ENCODE measurements at places on chromosomes 12 and 14. TPM values are rescaled to one million over a fixed set of nuclear protein-coding genes. Genes with fewer than 3 reads are reported as not detected.

The LRP6 gene
- 0.63 TPM for polyA plus RNA-seq

The FAIM2 gene
- polyA plus RNA-seq = 0.04 TPM

The PKP2 gene
- 3.5 TPM for polyA plus RNA-seq

The MYO1H gene
- polyA plus RNA-seq = not detected

DNA sequence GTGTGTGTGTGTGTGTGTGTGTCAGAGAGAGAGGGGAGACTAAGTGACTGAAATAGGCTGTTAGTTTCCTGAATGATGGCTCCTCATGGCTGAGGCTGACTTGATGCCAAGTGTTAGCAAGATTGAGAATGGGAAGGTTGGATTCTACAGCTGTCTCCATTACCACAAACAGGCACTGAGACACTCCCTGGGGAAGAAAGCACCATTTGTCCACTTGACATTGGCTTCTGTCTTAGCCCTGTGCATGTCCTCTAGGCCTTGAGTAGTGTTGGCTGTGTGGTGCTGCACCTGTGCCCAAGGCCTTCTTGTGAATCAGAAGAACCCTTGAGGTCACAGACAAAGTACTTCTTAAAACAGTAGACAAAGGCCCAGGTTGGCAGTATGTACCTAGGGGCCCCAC, 15.6 kb downstream of the ERG28 start:
- no peak for DNase-seq
- no peaks in the 10 kb centered on the region for H3K4me1 ChIP-seq
- no peaks in the 10 kb centered on the region for H3K27me3 ChIP-seq
- H3K36me3 ChIP-seq = peaks cover 95% of the 10 kb centered on the region
- no peak overlapping the region for H3K4me3 ChIP-seq

DNA sequence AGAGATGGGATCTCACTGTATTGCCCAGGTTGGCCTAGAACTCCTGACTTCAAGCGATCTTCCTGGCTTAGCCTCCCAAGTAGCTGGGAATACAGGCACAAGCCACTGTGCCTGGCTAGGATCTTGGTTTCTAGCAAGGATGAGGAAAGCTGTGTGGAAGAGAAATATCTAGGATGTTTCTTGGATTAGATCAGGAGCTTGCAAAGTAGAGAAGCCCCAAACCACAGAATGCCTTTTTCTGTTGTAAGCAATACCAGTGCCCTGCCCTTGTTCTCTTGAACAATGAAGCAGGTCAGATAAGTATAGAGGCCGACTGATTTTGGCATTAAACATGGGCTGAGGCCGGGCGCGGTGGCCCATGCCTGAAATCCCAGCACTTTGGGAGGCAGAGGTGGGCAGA, 44.3 kb upstream of the STRN3 start:
- no peaks in the 10 kb centered on the region for H3K27me3 ChIP-seq
- H3K4me1 ChIP-seq = no peaks in the 10 kb centered on the region
- no peak overlapping the region for H3K27ac ChIP-seq
- no peak overlapping the region for H3K4me3 ChIP-seq
- H3K36me3 ChIP-seq = no peaks in the 10 kb centered on the region

DNA sequence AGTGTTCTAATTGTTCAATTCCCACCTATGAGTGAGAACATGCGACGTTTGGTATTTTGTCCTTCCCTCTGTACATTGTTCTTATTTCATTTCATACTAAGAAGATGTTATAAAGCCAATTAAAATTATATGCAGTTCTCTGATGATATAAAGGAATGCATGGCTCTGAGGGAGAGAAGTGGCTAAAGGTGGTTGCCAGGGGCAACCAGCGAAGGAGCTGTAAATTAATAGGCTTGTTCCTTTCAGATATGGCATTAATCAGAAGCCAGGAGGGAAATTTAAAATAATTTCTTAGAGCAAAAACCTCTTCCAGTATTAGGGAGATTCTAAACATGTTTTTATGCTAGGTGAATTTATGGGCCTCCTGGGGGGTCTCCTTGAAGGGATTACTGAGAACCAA, 227.8 kb downstream of the TMEM117 start:
- no peak for DNase-seq
- no peaks in the 10 kb centered on the region for H3K27me3 ChIP-seq
- no peaks in the 10 kb centered on the region for H3K36me3 ChIP-seq
- H3K4me1 ChIP-seq = no peaks in the 10 kb centered on the region
- no peak overlapping the region for H3K27ac ChIP-seq
- H3K4me3 ChIP-seq = no peak overlapping the region

DNA sequence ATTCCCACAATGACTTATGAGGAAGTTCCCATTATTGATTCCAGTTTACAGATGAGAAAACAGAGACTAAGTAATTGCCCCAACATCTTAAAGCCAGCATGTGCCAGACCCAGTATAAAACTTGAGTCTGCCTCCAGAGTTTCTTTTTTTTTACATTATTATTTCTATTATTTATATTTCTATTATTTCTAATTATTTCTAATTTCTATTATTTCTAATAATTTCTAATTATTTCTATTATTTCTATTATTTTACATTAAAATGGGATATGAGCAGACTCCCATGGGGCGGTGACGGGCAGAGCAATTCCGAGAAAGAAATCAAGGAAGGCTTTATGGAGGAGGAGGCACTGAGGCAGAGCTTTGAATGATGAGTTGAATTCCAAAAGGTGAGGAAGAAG, 54.4 kb upstream of the BDKRB2 start:
- no peak overlapping the region for H3K4me3 ChIP-seq
- no peak for DNase-seq
- H3K36me3 ChIP-seq = no peaks in the 10 kb centered on the region
- no peak overlapping the region for H3K27ac ChIP-seq
- no peaks in the 10 kb centered on the region for H3K4me1 ChIP-seq
- H3K27me3 ChIP-seq = peaks cover 4% of the 10 kb centered on the region

DNA sequence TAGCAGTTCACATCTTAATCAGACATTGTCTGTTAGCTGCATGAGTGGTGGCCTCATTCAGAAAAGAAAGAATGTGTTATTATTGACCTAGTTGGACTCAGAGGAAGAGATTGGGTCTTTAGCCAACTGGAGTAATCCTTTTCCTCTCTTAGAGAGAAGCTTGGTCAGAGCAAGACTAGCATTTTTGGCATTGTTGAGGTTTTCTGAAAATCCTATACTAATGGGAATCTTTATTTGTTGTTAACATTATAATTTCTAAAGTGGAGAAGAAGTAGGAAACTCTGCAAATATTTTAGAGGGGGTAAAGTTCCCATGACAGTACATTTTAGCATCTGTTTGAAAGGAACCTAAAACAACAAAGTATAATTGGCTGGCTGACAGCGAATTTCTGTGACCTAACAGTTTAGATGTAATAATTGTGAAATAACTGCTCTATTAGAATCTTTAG, 9.7 kb downstream of the TOX4 start:
- H3K36me3 ChIP-seq = peaks cover 45% of the 10 kb centered on the region
- no peaks in the 10 kb centered on the region for H3K27me3 ChIP-seq
- H3K4me1 ChIP-seq = peaks cover 16% of the 10 kb centered on the region
- H3K27ac ChIP-seq = no peak overlapping the region
- no peak for DNase-seq

DNA sequence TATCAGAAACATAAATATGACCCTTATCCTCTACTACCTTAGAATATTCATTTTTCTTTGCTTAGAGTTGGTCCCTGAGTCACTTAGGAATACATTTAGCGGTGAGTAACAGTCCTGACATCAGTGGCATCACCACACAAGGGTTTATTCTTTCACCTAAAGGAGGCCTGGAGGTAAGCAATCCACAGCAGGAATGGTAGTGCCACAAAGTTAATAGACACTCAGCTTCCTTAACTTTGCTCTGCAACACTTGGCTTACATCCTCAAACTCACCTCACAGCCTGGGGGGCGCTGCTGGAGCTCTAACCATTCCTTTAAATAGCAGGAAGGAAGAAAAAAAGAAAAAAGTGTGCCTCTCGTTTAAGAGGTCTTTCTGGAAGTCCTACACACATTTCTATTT, 29.1 kb downstream of the BBOF1 start:
- no peak overlapping the region for H3K27ac ChIP-seq
- DNase-seq = no peak
- no peaks in the 10 kb centered on the region for H3K4me1 ChIP-seq
- H3K4me3 ChIP-seq = no peak overlapping the region
- no peaks in the 10 kb centered on the region for H3K36me3 ChIP-seq
- no peaks in the 10 kb centered on the region for H3K27me3 ChIP-seq

DNA sequence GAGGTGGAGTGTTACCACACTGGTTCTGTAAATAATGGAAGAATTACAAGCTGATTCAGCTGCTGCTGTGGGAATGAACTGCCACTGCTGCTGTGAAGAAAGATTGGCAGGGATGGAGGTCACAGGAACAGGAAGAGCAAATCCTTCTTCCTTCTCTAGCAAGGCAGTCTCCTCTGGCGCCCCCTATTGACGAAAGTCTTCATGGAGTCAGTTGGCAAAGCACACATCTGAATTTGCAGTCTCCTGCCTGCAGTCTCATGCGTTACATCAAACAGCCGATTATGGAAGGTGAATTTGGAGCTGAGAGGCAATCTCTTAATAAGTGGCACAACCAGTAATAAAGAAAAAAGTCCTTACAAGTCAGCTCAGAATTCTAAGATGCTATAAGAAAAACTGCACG, 106.0 kb upstream of the TMTC1 start:
- H3K4me1 ChIP-seq = no peaks in the 10 kb centered on the region
- H3K36me3 ChIP-seq = no peaks in the 10 kb centered on the region
- no peak for DNase-seq
- no peak overlapping the region for H3K27ac ChIP-seq

DNA sequence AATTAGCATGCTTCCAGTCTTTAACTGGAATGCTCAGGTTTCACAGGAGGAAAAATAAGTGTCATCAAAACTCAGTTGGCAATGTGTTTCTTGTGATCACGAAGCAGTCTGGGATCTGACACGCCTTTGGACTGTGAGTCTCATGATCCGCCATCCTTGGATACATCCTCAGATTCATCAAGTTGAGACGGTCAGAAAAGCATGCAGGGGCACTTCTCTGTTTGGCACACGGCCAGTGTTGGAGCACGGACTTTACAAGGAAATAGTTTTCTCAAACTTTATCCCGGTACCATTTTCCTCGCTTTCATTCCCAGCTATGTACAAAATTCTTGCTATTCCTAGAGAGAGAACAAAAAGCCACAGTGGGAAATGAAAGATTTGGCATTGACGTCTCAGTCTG, 88.4 kb upstream of the PARP11 start:
- peaks cover 13% of the 10 kb centered on the region for H3K4me1 ChIP-seq
- DNase-seq = no peak
- H3K27me3 ChIP-seq = no peaks in the 10 kb centered on the region
- no peak overlapping the region for H3K4me3 ChIP-seq

DNA sequence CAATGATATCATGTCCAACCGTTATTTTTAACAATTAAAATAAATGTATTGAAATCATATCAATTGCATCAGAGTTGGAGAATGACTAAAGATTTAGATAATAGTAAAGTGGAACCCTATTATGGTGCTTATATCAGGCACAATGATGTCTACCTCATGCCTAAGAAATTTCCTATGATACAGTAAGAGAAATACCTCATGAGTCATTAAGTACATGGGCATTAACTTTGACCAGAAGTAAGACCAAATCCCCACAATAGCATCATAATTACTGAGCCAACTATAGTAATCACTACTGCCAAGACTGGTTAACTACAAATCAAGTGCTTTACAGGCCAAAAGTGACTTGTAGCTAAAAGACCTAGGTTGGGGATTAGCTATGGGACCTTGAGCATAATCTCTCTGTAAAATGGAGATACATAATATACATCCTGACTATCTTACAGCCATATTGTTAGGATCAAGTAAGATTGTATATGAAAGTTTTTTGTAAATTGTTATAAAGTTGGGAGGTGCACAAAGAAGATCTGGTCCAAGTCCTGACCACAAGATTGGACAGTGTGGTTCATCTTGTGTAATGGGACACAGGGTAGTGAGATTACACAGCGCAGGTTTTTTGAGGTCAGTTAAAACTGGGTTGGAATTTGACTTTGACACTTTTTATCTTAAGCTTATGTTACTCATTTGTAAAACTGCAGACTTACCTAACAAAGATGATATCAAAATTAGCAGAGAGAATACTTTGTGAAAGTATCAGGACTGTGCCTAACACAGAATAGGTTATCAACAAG, 60.5 kb downstream of the ERGIC2 start:
- no peak for DNase-seq
- H3K4me1 ChIP-seq = no peaks in the 10 kb centered on the region
- peaks cover 31% of the 10 kb centered on the region for H3K36me3 ChIP-seq

DNA sequence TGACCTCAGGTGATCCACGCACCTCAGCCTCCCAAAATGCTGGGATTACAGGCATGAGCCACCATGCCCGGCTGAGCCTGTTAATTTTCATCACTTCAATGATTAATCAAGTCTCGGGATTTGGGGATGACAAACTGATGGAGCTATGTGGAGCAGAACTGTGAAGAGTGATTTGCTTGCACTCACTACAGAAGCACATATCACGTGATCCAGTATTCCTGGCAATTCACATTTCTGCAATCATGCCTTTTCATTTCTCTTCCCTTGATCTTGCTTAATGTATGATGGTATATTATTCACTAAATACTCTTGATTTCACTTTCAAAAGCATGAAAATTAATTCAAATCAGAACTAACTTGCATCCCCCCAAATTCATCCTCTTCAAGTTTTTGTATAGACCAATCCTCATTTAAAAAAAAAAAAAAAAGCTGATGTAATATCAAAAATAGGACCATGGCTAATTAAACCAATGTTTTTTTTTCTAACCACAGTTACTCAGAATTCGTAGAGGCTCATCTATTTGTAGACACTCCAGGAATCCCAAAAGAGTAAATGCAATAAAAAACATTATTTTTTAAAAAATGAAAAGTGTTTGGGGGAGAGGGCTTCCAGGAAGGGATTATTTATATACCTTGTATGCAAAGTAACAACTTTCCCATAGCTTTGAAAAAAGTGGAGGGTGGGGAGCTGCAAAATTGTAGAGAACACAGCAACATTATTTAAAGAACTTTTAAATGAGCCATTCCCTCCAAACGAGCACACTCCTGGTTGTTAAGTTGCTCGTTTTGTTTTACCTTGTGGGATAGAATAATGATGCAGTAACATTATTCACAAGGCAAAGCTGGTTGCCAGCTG, 7.0 kb upstream of the ATXN2 start:
- DNase-seq = no peak
- H3K36me3 ChIP-seq = no peaks in the 10 kb centered on the region
- no peak overlapping the region for H3K27ac ChIP-seq
- H3K4me1 ChIP-seq = no peaks in the 10 kb centered on the region
- no peaks in the 10 kb centered on the region for H3K27me3 ChIP-seq
- no peak overlapping the region for H3K4me3 ChIP-seq

DNA sequence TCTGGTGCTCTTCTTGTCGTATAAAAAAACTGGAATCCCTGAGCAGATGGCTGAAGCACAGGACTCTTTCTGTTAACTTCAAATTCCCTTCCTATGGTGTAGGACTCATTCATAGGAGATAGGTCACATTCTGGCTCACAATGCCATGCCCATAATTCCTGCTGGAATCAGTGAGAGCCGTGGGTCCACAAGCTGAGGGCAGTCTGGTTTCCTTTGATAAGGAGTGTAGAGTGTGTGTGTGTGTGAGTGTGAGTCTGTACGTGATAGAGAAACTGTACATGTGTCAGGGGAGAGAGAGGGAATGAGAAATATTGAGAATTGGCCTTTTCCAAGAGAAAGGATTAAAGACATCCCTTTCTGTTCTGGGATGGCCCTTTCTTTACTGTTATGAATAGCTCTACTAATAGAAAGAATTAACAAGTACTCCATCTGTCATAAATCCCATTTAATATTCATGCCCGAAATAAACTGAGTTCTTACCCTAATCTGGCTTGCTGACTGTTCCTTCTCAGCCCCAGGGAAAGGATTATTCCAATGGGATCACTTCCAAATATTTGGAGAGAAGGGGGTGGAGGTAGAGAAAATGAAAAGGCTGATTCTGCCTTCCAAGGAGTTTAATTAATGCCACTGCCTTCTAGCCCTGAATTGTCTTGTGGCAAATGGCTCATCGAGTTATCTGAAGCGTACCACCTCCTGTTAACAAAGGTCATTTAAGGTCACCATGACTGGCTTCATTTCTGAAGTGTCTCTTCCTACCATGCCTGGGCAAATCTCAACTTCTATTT, 79.0 kb downstream of the TMX1 start:
- no peaks in the 10 kb centered on the region for H3K27me3 ChIP-seq
- DNase-seq = no peak
- H3K4me3 ChIP-seq = no peak overlapping the region
- H3K4me1 ChIP-seq = no peaks in the 10 kb centered on the region

Measured in spleen (tissue), 13 donors.